ENCODE measurements at places on chromosomes 3 and 15.

DNA sequence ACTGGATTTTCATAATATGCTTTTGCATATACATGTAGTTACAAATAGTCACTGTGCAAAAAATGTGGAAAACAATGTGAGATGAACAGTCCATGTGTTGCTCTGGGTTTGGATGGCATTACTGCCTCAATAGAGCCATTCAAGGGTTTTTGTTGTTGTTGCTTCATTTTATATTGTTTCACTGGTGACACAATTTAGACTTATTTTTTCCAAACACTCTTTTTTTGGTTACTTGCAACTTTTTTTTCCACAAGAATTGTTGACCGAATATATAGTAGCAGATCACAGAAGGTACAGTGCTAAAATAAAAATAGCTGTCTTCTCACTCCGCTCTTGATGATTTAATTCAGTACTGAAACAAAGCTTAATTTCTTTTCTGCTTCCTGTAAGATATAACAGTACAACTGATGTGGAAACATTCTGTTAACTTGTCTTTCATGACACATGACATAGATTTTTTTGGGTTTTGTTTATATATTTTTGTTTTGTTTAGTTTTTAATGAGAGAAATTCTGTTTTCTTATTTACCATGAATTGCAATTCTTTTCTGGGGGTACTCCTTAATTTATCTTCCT lies 618.6 kb downstream of the NAALADL2 start:
- DNase-seq, result no peak

- DNase-seq, result no peak
These were observed 10.0 kb downstream of the SNTN start for GRCh38 chr3:63662500-63662899.

- no peak for DNase-seq
These were observed 1.2 kb downstream of the CLSTN2 start for GRCh38 chr3:139935866-139936817.

DNA sequence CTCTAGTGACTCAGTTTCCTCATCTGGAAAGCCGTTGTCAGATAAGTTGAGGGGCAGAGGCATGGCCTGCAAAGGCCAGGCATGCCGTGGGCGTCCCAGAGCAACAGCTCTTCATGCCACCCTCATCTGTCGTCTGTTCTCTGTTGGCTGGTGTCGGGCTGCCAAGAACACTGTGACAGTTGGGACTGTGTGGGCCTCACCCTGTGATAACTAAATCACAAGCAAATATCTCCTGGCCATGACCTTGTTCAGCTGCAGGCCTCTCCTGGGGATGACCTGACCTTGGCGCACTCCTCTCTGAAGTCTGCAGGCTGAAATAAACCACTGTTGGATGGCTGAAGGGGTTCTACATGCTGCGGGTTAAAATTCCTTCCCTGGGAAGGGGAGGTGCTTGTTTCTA lies 145.9 kb downstream of the SHQ1 start:
- DNase-seq, result no peak

- DNase-seq, result no peak
These were observed 90.6 kb downstream of the RSL24D1 start for GRCh38 chr15:55106155-55106554.

GRCh38 chr3:159233734-159234133 lies 431.9 kb downstream of the MFSD1 start:
- DNase-seq, result no peak

- no peak for DNase-seq
These were observed 135.9 kb downstream of the TBL1XR1 start for GRCh38 chr3:177061369-177061768.

DNA sequence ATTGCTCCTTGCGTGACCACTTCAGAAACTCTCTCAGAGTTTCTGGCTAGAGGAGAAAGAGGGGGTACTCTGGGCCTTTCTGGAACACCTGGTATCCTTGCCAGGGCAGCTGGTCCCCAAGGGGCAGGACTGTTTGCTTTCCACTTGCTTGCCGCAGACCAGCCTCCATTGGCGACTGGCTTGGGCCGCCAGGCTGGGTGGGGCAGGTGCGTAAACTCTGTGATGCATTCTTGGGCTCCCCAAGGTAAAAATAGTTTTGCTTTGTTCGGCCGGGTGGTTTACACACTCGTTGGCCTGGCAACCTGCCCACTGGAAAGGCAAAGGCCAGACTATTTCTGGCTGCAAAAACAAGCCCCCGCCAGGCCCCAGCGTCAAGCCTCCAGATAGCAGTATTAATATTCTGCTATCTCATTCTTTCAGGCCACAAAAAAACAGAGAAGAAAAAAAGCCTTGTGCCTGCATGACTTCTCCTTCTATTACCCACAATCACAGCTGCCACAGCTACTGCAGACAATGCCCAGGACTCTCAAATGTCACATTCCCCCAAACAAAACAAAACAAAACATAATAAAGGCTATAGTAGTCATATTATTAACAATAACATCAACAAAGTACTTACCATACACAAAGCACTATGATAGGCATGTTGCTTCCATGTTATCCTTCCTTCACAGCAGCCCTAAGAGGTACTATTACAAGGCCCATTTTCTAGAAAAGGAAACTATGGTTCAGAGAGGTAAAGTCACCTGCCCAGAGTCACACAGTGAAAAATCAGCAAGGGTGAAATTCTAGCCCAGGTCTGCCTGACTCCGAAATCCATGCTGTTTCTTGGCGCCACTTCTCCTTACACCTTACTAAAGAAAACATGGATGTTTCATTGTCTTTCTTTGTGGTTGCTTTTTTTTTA lies 14.0 kb upstream of the SSUH2 start:
- DNase-seq, result peak; percentile 22

DNA sequence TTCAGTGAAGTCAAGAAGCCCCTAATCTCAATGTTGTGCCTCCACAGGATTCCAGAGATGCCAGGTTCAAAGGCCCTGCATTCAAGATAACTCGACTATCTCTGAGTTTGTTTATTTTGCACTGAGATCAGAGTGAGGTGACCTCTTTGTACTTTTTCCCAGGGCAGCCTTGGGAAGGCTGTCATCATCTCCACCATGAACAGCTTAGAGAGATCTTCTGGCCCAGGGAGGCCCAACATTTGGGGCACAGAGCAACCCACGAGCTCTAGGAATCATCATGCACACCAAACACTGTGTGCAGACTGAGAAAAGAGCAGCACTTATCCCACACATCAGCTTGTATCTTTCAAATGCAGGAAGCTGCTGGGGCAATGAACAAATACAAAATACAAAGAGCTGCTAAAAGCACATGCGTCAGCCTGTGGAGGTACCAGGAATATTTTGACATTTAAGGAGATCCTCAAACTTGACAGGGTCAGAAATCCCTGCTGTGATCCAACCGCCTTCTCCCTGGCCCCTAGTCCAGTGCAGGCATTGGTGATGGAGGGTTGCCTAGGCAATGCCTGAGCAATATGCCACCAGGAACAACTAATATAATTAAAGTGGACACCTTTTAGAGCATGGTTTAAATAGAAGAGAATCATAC lies 33.6 kb downstream of the TRIM42 start:
- no peak for DNase-seq

DNA sequence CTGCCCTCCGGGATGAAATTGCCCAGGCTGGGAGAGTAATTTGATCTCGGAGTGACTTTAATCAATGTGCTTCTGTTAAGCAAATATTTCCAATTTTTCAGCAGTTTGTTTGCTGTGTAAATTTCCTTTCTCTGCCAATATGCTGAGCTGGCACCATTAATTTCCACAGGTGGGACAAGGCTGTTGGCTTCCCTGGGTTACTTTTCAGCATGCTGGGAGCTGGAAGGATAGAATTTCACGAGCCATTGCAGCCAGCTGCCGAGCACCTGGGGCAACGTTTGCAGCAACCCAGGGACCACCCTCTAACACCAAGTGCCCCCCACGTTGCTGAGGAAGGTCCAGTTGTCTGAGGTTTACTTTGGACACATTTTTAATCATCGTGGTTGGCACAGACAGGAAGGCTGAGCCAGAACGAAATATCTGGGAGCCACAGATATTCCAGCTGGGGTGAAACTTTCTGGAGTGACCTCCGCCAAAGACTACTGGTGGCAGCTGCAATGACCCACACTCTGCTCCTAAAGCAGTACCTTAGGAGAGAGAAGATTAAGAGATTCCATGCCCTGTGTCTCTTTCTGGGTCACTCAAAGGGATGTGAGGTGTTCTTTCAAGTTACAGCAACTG lies 293.3 kb upstream of the RGMA start:
- DNase-seq, result no peak

DNA sequence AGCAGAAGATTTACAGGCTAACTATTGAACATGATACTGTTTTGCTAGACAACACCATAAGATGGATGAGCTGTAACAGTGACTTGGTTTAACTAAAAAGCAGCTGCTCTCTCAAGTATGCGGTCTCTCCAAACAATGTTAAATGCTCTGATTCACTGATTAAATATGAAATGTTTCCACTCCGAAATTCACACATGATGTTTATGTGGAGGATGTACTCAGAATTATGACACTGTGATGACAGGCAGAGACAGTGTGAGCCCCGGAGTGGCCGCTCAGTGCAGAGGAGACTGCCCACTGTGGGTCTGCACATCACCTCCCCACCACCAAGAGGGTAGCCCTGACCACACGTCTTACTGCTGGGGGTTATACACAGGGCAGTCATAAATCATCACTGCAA lies 83.9 kb upstream of the MEX3B start:
- no peak for DNase-seq

DNA sequence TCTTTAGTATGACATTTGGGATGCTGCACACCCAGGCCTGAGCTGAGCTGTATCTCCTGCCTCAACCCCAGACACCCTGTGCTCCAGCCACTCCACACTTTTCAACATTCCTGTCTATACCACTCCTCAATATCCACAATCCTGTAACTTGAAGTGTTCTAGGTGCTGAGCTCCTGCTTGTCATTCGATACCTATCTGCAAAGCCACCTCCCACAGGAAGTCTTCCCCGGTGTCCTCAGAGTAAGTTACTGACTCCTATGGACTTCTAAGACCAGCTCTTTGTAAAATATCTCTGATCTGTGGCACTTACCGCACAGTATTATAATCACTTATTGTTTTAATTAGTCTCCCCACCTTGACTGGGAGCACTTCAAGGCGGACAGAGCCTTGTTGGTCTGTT lies 1.2 kb upstream of the CAV3 start:
- DNase-seq, result no peak

GRCh38 chr3:170205302-170205701 lies 16.9 kb upstream of the PRKCI start:
- no peak for DNase-seq

DNA sequence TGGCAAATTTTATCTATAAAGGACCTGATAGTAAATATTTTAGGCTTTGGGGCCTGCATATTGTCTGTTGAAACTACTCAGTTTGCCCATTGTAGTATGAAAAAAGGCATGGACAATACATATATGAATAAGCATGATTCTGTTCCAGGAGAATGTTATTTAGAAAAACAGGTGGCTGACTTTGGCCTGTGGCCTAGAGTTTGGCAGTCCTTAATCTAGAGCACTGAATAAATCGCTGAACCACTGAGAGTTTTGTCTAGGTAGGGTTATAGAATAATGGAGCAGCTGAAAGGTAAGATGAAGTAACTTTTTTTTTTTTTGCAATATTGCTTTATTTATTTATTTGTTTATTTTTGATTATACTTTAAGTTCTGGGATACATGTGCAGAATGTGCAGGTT lies 75.0 kb downstream of the LRRC49 start:
- no peak for DNase-seq

GRCh38 chr3:53402326-53402725 lies 55.0 kb upstream of the DCP1A start:
- DNase-seq, result peak; percentile 37

DNA sequence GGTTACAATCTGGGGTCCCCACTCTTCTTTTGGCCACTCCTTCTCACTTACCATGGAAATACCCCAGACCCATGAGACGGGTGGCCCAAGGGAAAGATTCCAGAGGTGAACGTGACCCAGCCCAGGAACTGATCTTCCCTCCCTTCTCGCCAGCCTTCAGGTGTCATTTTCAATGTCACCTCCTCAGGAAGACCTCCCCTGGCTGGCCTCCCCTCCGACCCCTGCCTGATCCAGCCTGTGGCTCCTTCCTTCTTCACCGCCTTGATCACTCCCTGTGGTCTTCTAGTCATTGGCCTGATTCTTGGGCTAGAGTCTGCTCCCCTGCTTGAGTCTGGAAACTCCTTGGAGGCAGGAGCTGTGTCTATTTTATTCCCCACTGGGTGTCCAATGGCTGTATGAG lies 146.1 kb downstream of the SMAD6 start:
- no peak for DNase-seq

DNA sequence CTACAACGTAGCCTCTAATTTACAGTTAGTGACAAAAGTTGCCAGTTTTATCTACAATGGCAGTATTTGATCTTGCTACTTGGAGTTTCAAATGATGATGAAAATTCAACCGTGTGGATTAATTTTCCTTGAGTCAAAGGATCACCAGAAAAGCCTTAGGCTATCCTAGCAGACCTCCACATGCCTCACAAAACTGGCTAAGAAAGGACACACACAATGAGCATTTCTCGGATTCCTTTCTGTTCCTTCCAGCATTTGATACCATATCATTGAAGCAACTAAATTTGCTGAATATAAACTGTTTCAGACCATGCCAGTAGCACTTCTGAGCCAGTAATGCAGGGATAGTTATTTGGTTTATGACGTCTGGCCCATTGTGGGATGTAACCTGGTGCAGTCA lies 587.4 kb upstream of the MDFIC2 start:
- no peak for DNase-seq
